ENCODE measurements at places on chromosomes 5 and 9.

- DNase-seq = no peak
Observed at GRCh38 chr5:151864061-151864748, 60.4 kb downstream of the GLRA1 start.

DNA sequence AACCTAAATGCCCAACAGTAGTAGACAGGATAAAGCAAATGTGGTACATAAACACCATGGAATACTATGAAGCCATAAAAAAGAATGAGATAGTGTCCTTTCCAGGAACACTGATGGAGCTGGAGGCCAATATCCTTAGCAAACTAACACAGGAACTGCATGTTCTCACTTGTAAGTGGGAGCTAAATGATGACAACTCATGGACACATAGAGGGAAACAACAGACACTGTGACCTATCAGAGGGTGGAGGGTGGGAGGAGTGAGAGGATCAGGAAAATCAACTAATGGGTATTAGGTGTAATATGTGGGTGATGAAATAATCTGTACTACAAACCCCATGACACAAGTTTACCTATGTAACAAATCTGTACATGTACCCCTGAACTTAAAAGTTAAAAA, 505.7 kb downstream of the RAB3C start:
- no peak for DNase-seq

DNA sequence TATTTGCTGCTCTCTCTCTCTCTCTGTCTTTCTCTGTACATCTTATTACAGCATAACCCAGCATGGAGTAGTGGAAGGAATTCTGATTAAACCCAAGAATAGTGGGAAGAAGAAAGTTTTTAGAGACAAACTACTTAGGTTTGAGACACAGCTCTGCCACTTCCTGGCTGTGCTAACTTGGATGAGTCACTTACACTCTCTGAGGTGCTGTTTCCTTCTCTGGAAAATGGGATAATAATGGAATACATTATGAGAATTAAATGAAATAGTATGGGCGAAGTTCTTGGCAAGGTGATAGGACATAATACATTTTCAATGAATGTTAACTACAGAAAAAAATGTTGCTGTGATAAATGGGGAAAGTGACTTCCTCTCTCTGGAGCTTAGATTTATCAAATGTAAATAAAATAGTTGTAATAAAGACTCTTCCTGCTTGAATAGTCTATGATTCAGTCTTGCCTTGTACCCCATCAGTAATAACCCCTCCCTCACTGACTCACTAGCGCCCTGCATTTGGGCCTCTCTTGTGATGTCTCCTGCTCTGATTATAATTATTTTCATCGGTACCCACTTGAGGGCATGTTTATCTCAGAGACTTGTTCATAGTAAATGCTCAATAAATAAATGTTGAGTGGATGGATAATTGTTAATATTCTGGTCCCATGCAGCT, 27.6 kb downstream of the KIF4B start:
- no peak for DNase-seq

GRCh38 chr5:67475489-67475888, 278.9 kb upstream of the CD180 start:
- no peak for DNase-seq

- no peak for DNase-seq
Observed at GRCh38 chr9:129446828-129447550, 173.9 kb downstream of the C9orf50 start.

All from stimulated activated CD8-positive, alpha-beta memory T cell treated with anti-CD3 and anti-CD28 coated beads, Interleukin-2, amount 100 ng/mL, for 48 hours (primary cell).